T-helper 2 cell (primary cell): ENCODE measurements at places on chromosomes 12 and 14.
A peak's percentile ranks its signal among the peaks of the same experiment; 100 is the strongest.

DNA sequence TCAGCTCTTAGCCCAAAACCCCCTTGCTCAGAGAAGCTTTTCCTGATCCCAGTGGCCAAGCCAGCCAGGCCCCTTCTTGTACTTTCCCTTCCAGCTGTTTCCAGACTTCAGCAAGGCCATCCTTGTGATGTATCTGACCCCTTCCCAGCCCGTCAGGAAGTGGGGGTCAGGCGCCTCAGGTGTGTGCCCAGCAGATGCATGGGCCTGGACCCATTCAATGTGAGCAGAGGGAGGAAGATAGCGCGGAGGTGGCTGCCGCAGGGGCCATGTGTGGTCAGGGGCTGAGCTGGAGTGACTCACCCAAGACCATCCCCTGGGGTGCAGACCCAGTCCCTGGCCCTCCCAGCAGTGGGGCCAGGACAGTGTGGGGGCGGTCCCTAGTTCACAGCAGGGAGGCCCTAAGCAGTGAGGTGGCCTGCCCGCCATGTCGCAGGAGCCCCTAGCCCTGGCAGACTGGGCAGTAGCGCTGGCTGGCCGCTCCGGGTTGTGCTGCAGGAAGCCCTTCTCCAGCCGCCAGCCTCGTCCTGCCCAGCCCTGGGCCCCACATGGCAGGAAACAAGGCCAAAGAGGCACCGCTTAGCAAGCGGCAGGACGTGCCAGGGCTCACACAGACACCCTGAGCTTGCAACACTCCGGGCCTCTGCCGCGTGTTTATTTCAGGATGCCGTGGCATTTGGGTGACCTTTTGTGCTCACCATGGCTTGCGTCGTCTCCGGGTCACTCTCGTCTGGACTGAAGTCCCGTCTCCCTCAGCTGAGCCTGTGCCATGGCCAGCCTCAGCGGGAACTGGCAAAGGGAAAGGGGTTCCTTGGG, 12.0 kb downstream of the ADSS1 start:
- no peak for DNase-seq

DNA sequence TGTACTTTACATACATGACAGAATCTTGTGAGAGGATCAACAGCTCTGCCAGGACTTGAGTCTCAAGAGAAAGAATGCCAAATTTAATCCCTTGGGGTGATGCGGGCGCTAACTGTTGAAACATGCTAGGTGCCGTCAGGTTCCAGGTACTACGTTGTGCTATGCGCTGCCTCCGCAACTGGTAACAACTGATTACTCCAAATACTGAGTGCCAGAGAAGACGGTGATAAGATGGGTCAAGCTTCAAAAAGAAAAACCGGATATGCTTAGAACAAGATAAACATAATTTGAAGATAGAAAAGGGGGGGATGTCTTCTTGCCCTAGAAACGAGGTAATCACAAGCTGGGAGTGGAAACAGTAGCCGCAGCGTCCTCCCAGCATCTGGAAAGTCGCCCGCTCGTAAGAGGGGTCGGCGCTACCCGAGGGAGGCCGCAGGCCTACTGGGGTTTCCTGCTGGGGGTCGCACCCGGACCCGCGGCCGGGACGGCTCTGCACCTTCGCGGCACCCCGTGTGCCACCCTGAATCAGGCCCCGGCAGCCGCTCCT, 678 bp downstream of the ZBTB25 start:
- no peak for DNase-seq

- no peak for DNase-seq
These were observed 50.4 kb downstream of the DICER1 start for GRCh38 chr14:95106971-95107370.

DNA sequence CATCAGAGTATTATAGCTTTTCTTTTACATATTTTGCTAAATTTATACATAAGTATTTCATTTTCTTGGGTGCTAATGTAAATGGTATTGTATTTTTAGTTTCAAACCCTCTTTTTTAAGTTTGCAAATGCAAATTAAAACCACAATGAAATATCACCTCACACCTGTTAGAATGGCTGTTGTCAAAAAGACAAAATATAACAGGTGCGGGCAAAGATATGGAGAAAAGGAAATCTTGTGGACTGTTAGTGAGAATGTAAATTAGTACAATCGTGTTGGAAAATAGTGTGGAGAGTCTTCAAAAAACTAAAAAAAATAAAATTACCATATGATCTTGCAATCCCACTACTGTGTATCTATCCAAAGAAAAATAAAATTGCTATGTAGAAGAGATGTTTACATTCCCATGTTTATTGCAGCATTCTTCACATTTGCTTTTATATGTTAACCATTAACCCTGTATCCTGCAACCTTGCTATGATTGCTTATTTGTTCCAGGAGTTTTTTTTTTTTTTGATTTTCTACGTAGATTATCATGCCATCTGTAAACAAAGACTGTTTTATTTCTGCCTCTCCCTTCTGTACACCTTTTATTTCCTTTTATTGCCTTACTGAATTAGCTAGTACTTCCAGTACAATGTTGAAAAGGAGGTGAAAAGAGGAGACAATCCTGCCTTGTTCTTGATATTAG, 405.4 kb upstream of the MIS18BP1 start:
- no peak for DNase-seq

DNA sequence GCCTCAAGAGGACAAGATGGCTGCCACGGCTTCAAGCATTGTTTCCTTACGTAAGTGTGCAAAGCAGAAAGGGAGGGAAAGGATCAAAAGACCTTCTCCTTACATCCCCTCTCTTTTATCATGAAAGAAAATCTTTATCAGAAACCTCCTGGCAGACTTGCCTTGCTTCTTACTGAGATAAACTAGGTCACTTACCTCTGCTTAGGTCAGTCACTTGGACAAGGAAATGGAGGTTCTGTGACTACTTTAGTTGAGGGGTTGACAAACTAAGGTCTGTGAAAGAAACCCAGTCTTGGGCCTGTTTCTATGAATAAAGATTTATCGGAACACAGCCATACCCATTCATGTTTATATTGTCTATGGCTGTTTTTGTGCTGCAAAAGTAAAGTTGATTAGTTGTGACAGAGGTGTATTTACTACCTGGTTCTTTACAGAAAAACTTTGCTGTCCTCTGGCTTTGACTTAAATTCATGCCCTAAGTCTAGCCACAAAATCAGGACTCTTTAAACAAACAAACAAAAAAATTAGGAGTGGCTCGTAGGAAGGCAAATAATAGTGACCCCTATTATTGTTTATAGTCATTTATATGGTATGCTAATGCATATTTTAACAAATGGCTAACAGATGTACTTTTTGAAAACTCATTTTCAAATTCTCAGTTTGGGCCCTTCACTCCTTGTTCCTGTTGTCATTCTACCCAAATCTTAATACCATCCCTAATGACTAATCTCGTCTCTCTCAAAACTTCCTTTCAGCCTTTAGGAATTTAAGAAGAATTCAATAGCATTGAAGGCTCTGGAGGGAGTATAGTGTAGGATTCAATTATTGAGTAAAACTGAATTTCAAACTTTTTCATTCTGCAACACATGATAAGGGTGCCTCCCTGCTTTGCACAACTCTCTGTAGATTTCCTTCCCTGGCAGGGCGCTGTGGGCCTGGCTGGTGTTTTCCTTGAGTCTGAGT, 42.0 kb upstream of the ATP2B1 start:
- DNase-seq = no peak

DNA sequence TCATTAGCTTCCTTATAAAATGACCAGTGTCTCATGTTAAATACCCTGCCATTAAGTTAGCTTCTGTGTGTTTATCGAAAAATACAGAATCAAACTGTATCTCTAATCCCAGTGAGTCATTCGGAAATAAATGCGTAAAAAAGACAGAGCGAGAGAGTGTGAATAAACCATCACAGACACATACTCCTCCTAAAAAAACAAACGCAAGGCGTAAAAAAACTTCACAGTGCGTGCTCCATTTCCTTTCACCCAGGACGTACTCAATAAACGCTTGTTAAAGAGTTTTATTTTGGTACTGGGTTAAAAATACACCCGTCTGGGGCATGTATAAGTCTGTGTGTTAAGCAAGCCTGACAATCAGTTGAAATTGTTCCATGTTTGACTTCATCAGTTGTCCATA, 58.8 kb upstream of the ISM2 start:
- no peak for DNase-seq

DNA sequence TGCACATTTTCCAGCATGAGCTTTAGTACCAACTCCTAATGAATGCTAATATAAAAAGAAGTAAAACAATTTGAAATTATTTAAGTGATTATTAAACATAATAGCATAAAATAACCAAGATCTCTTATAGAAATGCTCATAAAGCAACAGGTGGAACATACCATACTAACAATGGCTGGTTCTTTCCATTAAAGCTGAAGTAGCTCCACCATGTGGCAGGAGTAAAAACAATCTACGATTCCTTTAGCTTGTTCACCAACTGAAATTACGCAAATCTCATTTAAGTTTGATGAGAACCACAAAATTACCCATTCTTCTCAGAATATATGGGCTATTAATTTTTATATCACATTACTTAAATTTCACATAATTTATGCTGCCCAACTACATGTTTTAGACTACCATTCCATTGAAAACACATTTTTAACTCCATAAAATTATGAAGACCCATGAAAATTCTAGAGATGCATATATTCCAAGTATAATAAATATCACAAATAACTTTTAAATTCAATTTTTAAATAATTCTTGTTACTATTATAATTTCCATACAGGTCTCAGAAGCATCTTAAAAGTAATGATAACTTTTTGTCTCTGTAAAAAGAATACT, 213.6 kb downstream of the DAD1 start:
- no peak for DNase-seq

GRCh38 chr12:75488553-75488952, 8.0 kb downstream of the GLIPR1 start:
- no peak for DNase-seq

DNA sequence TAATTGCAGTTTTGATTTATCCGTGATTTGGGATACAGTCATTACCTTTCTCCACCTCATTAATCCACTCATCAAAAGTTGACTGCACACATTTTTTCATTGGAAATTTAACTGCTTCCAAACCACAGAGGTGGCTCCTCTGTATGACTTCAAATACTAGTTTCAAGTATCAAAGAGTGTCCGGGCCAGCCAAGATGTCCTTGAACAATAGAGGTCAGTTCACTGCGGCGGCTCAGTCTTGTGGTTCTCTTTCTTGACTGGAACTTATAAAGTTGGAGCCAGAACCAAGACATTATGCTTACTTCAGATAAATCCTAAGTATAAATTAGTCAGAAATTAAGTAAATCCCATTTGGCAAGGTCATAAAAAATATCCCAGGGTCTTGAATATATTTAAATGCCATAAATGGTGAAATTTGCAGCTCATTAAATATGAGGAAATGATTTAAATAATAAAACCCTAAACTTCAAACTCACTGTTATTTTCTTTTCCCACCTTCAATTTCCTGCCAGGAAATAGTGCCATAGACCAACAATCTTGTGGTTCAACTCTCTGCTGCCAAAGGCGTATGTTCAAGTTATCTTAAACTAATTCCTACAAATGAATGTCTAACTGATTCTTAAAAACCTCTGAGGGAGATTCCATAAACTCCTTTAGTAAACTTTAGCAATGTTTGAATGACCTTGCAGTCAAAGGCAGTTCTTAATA, 360.8 kb downstream of the AEBP2 start:
- no peak for DNase-seq

DNA sequence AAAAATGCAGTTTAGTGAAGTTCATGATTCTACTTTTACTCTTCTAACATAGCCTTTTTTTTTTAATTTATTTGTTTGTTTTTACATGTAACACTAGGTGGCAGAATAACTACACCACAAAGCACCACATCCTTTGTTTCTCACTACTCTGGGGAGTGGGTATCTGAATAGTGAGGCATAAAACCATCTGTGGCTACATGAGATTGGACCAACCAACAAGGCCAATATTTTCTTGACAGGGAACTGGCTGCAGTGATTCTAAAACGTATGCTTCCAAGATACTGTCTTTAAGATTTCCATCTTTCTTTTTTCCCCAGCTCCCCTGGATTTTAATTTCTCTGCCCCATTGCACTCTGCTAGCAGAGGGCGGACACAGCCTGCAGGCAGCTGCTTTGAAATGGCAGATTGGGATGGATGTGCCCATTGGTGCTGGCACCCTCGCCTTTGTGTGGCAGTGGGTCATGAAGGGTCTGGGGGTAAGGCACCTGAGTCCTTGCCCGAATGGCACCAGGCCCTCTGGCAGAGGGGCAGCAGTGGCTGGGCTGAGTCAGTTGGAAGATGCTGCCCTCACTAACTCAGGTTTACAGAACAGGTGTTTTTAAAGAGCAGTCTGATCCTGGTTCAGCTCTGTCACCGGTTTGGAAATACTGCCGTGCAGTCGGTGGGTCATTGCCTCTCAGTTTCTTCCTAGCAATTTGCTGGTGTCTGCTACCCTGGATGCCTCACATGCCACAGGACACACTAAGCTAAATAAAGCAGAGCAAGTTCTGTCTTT, 429.1 kb downstream of the RAD51B start:
- peak; percentile 25 for DNase-seq

DNA sequence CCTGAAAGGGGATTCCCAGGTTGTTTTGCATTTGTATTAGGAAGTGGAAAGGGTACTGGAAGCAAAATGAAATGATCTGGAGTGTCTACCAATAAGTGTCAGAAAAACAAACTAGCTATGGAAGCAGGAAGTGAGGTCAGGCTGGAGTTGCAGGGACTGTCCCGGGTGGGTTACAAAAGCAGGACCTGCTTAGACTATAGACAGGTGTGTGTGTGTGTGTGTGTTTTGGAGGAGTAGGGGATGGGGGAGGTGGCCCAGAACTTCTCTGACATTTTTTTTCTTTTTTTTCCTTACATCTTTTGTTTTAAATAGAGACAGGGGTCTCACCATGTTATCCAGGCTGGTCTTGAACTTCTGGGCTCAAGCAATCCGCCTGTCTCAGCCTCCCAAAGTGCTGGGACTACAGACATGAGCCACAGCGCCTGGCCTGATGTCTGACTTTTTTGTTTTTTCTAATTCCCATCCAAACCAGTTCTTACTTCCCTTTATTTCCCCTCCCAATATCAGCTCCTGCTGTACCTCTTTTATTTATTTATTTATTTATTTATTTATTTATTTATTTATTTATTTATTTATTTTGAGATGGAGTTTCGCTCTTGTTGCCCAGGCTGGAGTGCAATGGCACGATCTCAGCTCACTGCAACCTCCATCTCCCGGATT, 512 bp upstream of the RND1 start:
- no peak for DNase-seq

DNA sequence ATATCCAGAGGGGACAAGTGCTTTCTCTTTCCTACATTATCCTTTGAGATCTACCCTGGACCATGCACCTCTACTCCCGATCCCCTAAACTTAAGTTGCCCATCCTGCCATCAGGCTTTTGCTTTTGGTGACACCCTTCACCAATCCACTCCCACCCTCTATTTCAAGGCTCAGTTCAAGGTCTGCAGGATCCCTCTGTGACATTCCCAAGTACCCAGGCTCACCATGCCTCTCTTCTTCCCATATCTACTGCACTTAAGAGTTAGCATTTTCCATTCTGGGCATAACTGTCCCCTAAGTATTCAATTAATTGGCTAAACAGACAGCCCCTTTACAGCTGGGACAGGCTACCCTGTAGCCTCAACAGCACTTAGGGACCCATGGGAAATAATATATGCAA, 3.1 kb downstream of the NFYB start:
- DNase-seq = no peak

- DNase-seq = no peak
These were observed 45.4 kb upstream of the GZMB start for GRCh38 chr14:24679248-24679961.

GRCh38 chr12:15811214-15812127, 22.3 kb upstream of the EPS8 start:
- no peak for DNase-seq

GRCh38 chr14:52042371-52043289, 26.2 kb downstream of the NID2 start:
- DNase-seq = no peak
